G401 (cell line): ENCODE measurements at places on chromosomes 6 and 20. TPM values are rescaled to one million over a fixed set of nuclear protein-coding genes. Genes with fewer than 3 reads are reported as not detected.

Gene PBOV1
- total RNA-seq, result not detected in 2 replicates

GRCh38 chr6:50655848-50656453 is 57.4 kb upstream of the TFAP2D start:
- peak; percentile 9 for DNase-seq

GRCh38 chr6:142121342-142121741 is 11.4 kb upstream of the GJE1 start:
- DNase-seq, result no peak

- peak; percentile 69 for DNase-seq
These were observed 36.5 kb downstream of the AKAP12 start for GRCh38 chr6:151276112-151276740.

DNA sequence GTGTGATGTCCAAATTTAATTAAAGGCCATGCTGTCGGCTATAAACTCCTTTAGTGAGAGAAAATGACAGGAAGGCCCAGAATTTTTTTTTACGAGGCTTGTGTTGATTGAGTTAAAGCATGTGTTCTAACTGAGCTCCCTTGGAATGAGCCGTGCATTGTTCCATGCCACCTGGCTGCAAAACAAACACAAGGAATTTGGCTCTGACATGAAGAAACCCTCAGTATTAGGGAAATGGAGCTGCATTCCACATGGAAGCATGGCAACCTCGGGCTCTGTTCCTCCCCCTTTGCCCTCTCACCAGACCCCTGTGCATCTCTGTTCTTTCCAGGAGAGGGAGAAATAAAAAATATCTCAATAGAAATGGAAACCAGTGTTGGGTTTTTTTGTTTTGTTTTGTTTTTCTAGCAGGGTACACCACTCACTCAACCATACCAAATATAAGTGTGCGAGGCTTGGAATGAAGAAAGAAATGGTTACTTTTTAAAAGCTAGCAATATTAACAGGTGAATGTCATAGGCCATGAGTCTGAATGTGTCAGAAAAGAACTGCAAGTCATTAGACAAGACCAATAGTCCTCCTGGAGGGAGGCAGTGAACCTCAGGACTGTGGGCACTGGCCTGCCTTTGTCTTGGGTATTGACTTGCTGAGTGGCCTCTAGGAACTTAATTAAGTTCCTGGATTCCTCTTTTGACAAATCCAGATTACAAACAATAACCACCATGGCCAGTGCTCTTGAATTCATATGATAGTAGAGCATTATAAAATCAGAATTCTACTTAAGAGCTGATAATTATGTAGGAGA is 935.1 kb downstream of the KIF16B start:
- peak; percentile 94 for DNase-seq

DNA sequence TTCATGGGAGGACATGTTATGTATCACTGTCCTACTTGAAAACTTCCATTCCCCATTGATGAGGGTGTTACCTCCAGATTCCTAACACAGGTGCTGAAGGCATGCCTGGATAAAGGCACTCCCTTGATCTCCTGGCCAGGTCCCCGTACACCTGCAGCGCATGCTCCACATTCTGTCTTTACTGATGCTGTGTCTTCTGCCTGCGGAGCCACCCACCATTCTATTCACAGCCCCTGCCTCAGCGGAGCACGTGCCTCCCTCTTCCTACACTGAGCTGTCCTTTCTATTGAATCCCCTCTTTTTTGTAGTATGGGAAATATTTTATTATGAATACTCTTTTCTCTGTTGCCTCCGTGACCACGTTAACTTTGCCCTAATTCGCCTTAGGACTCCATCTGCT is 25.0 kb downstream of the PTPN1 start:
- no peak for DNase-seq

Gene NOX3
- 0.10 TPM in 1 of 2 replicates, not detected in the other for total RNA-seq

Gene CASS4
- 0.51 TPM in 1 of 2 replicates, not detected in the other for total RNA-seq

DNA sequence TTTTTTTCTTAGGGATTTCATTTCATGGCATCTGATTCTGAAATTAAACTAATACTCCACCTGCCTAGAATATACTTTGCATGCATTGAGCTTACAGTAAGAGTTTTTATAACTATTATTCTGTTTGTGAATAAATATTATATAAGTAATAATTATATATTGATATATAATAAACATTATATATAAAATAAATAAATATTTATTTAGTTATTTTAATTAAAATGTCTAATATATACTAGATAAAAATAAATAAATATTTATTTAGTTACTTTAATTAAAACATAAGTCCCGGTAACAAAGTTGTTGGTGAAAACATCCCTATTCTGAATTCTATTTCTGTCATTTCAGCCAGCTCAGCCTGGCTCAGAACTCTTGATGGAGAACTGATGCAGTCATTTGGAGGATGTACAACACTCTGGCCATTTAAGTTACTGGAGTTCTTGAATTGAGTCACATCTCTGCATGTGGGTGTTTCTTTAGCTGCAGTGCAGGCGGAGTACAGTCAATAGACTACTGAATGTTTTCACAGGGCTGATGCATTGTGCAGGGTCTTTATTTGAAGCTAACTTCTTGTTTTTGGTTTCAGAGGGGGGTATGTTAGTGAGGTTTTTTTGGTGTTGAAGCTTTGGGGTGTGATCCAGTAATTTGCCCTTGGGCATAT is 508.9 kb upstream of the ADGRB3 start:
- DNase-seq, result no peak

Gene ARMH2
- total RNA-seq, result not detected in 2 replicates

Gene RRAGD
- total RNA-seq, result 11.3 and 18.4 TPM in 2 replicates

DNA sequence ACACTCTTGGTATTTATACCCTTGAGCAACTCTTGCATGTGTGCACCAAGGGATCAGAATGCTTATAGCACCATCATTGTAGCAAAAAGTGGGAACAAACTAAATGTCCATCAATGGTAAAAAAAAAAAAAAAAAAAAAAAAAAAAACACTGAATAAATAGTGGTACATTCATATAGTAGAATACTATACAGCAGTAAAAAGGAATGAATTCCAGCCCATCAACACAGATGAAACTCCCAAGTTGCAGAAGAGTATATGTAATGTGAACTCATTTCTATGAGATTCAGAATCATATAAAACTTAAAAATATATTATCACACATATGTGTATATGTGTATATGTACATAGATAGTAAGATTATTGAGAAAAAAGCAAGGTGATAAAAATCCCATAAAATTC is 291.6 kb downstream of the CLIC5 start:
- no peak for DNase-seq

DNA sequence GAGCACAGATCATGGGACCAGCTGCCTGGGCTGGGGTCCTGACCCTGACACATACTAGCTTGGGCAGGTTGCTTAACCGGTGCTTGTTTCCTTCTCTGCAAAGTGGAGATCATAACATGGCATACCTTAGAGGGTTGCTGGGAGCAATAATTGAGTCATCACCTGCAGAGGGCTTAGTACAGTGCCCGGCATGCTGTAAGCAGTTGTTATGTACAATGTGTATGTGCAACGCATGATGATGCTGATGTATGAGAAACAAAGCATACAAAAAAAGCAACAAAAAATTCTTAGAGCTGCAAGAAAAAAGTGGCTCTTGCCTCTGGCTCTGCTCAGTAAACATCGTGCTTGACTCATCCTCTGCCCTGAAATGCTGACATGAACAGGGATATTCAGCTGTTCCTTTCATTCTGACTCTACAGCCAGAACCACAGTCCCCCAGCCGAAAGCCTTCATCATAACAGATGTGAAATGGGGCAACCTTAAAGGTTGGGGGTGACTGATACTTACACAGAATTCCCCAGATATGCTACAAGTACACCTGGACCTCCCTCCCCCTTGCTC is 91.7 kb downstream of the CLIC5 start:
- DNase-seq, result no peak
